ENCODE measurements at places on chromosomes 6 and 20. TPM values are rescaled to one million over a fixed set of nuclear protein-coding genes. Genes with fewer than 3 reads are reported as not detected.

TSPO2 gene
- total RNA-seq: not detected

WFDC2 gene
- total RNA-seq: not detected

TPD52L1 gene
- 0.83 TPM for total RNA-seq

HDAC2 gene
- 76.8 TPM for total RNA-seq

CALHM6 gene
- total RNA-seq: 3.9 TPM

PPP2R5D gene
- 61.3 TPM for total RNA-seq

HLA-DQA1 gene
- not detected for total RNA-seq

Data from LHCN-M2 (cell line).